PC-9 (cell line): ENCODE measurements at places on chromosomes 2 and 18. TPM values are rescaled to one million over a fixed set of nuclear protein-coding genes. Genes with fewer than 3 reads are reported as not detected.

Gene SAG
- total RNA-seq = not detected in 2 replicates

Gene RGPD4
- not detected in 2 replicates for total RNA-seq

Gene ANO7
- total RNA-seq = 6.5 and 8.5 TPM in 2 replicates

Gene LCLAT1
- 21.9 and 35.7 TPM in 2 replicates for total RNA-seq

Gene CFAP221
- total RNA-seq = not detected in 2 replicates

Gene INO80D
- total RNA-seq = 7.1 and 12.4 TPM in 2 replicates

Gene SLC9A4
- total RNA-seq = 0.85 and 1.1 TPM in 2 replicates

Gene MOCOS
- total RNA-seq = 22.7 and 30.4 TPM in 2 replicates

Gene VSNL1
- total RNA-seq = not detected in 2 replicates

Gene SKA1
- total RNA-seq = 14.7 and 18.3 TPM in 2 replicates

Gene CLHC1
- 20.5 and 27.1 TPM in 2 replicates for total RNA-seq

Gene DLX1
- 0.87 TPM in 1 of 2 replicates, not detected in the other for total RNA-seq

Gene ANKRD53
- not detected in 2 replicates for total RNA-seq

Gene MBD1
- total RNA-seq = 43.2 and 43.5 TPM in 2 replicates

Gene CCDC85A
- 0.10 TPM in 1 of 2 replicates, not detected in the other for total RNA-seq

Gene IL18RAP
- total RNA-seq = not detected in 2 replicates

Gene RANBP2
- total RNA-seq = 37.6 and 47.5 TPM in 2 replicates

Gene TTR
- not detected in 2 replicates for total RNA-seq

Gene PPP4R3B
- total RNA-seq = 66.2 and 73.4 TPM in 2 replicates

Gene PARD3B
- total RNA-seq = 7.6 and 13.2 TPM in 2 replicates

Gene KCNE4
- total RNA-seq = 0.11 TPM in 1 of 2 replicates, not detected in the other

Gene MORN2
- total RNA-seq = 16.7 and 22.9 TPM in 2 replicates

Gene SDC1
- total RNA-seq = 114 and 128 TPM in 2 replicates

Gene NTSR2
- not detected in 2 replicates for total RNA-seq

Gene GAL3ST2
- 3.9 and 4.3 TPM in 2 replicates for total RNA-seq

Gene PRKAG3
- total RNA-seq = not detected in 2 replicates

Gene ACKR3
- total RNA-seq = 19.6 and 20.3 TPM in 2 replicates

Gene CGREF1
- 0.37 TPM in 1 of 2 replicates, not detected in the other for total RNA-seq

Gene ZNF396
- 1.9 and 2.0 TPM in 2 replicates for total RNA-seq

Gene TUBB8B
- total RNA-seq = not detected in 2 replicates

Gene NT5C1B
- not detected in 2 replicates for total RNA-seq

Gene SIX3
- total RNA-seq = 1.4 TPM in 2 replicates

Gene GNAL
- total RNA-seq = 0.98 and 3.3 TPM in 2 replicates

Gene POTEJ
- total RNA-seq = not detected in 2 replicates

Gene CHN1
- total RNA-seq = 11.8 and 14.0 TPM in 2 replicates

Gene FBXO36
- total RNA-seq = 3.6 and 3.9 TPM in 2 replicates

Gene IL1A
- 0.55 TPM in 2 replicates for total RNA-seq

Gene ANKZF1
- total RNA-seq = 62.2 and 65.1 TPM in 2 replicates

Gene BMP10
- not detected in 2 replicates for total RNA-seq

Gene G6PC2
- not detected in 2 replicates for total RNA-seq

Gene RBM44
- total RNA-seq = 0.94 and 1.5 TPM in 2 replicates

Gene SLC5A7
- total RNA-seq = not detected in 2 replicates

Gene TNS1
- 5.5 and 6.0 TPM in 2 replicates for total RNA-seq

Gene UGT1A6
- 549 and 643 TPM in 2 replicates for total RNA-seq

Gene SNORC
- total RNA-seq = 10.4 and 20.0 TPM in 2 replicates

Gene NCKAP5
- not detected in 2 replicates for total RNA-seq

Gene LOXHD1
- total RNA-seq = not detected in 2 replicates

Gene PDCD1
- total RNA-seq = not detected in 2 replicates

Gene SNRPD1
- total RNA-seq = 56.0 and 57.6 TPM in 2 replicates

Gene HOXD12
- not detected in 2 replicates for total RNA-seq

Gene CTAGE1
- total RNA-seq = not detected in 2 replicates

Gene GAREM1
- total RNA-seq = 6.1 and 10.2 TPM in 2 replicates

Gene DOCK10
- 28.9 and 33.6 TPM in 2 replicates for total RNA-seq

Gene REG3G
- not detected in 2 replicates for total RNA-seq
